ENCODE measurements at places on chromosomes 4 and X.

GRCh38 chrX:31993637-31994036, 921.8 kb upstream of the FTHL17 start:
- no peak for DNase-seq

GRCh38 chr4:153181293-153181692, 22.9 kb upstream of the TRIM2 start:
- no peak for DNase-seq

DNA sequence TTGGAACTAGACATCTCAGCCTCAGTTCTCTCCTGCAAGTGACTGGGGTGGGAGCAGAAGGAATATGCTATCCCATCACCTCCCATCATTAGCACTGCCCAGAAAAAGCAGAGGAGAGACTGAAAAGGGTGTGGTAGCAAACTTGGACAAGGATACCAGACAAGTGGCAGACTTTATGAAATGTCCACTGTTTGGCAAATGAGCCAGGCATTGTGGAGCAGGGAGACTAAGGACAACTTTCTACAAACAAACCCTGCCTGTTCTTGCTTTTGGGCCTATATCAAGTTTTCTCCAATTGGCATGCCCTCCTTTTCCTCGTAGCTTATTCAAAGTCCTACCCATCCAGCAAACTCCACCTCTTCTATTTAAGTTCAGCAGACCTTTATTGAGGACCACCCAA, 41.6 kb downstream of the ZCCHC12 start:
- no peak for DNase-seq

DNA sequence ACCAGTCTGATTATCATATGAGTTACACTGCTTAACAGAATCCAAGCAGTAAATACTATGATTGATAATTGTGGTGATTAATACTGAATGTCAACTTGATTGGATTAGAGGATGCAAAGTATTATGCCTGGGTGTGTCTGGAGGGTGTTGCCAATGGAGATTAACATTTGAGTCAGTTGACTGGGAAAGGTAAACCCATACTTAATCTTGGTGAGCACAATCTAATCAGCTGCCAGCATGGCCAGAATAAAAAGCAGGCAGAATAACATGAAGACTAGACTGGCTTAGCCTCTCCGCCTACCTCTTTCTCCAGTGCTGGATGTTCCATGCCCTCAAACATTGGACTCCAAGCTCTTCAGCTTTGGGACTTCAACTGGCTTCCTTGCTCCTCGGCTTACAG, 961.3 kb downstream of the ADGRL3 start:
- no peak for DNase-seq

DNA sequence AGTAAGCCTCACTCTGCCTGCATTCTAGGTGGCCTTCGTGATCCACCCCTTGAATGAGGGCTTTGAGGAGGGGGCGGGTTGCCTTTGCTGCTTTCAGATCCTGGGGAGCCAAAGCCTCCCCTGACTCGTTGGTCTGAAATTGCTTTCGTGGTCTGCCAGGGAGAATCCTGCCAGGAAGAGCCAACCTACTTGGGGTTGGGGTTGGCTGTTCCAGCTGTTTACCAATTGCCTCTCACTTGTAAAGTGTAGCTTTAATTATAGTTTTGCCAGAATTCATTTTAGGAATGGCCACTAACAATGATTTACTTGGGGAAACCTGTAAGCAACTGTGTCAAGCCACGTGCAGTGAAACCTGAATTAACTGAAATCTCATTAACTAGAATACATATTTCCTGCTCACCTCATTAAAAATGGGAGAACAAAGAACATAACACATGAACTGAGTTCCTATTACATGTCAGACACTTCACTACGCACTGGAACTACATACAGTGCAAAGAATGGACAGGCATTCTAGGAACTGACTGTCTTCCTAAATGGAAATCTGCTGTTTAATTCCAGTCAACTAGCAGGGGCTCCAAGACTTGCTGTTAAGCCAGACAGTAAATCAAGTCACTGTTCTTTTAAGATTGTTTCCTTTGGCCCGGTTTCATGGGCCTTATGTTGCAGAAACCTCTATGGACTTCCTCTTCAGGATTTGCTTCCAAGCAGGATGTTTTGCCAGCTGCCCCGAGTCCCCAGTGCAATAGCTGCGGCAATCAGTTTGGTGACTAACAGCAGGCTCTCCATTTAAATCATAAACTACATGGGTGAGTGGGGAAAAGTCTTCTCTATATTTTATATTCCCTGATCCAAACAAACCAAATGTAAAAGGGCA, 16.4 kb upstream of the NKRF start:
- DNase-seq = peak; percentile 24

- no peak for DNase-seq
Observed at GRCh38 chr4:119521268-119521667, 107.3 kb downstream of the PDE5A start.

- no peak for DNase-seq
Observed at GRCh38 chr4:2484993-2485392, 16.1 kb downstream of the RNF4 start.

GRCh38 chr4:55069248-55069647, 56.1 kb downstream of the KDR start:
- DNase-seq = no peak

DNA sequence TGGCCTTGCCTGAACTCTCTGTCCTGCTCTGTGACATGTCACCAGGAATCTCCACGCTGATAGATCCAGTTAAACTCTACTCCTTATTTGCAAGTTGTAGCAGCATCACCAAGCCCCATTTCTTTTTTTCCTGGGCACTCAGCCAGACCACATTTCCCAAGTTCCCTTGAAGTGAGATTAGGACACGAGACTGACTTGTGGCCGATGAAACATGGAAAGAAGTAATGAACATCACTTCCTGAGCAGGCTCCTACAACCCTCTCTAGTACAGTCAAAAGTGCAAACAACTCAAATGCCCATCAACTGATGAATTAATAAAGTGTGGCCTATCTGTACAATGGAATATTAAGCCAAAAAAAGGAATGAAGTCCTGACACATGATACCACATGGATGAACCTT, 74.6 kb downstream of the MAP3K15 start:
- DNase-seq = no peak

DNA sequence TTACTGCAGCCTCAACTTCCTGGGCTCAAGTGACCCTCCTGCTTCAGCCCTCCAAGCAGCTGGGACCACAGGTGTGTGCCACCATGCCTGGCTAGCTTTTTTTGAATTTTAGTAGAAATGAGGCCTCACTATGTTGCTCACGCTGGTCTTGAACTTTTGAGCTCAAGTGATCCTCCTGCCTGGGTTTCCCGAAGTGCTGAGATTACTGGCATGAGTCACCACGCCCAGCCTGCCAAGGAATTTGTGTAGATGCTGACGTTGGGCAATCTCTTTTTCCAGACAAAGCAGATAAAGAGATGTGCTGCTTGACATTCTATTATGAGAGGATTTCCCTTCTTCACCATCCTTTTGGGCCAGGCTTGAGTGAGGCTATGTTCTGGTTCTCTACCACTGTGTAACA, 254.5 kb upstream of the RPS6KA3 start:
- no peak for DNase-seq

- no peak for DNase-seq
Observed at GRCh38 chr4:183789657-183790056, 115.5 kb upstream of the STOX2 start.

GRCh38 chrX:150975655-150976390, 7.3 kb upstream of the HMGB3 start:
- DNase-seq = no peak

GRCh38 chr4:129350834-129351721, 255.1 kb downstream of the C4orf33 start:
- DNase-seq = peak; percentile 13

- DNase-seq = no peak
Observed at GRCh38 chr4:150098214-150098613, 20.0 kb downstream of the DCLK2 start.

GRCh38 chr4:80075995-80076675, 3.1 kb upstream of the ANTXR2 start:
- DNase-seq = no peak

DNA sequence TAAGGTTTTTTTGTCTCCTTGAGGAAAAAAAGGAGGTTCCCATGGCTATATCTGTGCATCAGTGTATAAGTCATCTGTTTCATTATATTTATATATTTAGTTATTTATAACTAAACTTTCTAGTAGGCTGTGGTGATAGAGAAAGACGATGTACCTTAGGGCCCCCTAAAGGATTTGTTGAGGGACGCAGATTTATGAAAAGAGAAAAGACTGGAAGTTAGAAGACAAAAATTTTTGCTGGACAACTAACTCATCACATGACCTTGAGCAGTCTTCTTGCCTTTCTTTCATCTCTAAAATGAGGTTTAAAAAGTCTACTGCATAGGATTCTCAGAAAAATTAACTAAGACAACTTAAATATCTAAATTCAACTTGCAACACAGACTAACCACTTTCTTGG, 6.1 kb downstream of the GASK1B start:
- DNase-seq = no peak

DNA sequence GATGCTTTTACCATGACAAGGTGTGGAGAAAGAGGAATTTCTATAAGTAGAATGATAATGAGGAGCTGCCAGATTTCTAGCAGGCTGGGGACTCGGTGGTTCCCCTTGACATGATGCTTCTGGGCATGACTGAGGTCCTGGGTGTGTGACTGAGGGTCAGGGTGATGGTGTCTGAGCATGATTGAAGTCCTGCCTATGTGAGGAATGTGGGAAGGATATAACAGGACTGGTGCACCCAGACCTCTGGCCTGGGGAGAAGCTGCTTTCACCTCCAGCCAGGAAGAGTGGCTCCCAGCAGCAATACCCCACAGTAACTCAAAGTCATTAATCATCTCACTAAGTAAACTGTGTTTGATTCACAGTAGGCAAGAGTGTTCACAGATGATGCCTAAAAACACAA, 17.4 kb downstream of the SORBS2 start:
- DNase-seq = no peak

DNA sequence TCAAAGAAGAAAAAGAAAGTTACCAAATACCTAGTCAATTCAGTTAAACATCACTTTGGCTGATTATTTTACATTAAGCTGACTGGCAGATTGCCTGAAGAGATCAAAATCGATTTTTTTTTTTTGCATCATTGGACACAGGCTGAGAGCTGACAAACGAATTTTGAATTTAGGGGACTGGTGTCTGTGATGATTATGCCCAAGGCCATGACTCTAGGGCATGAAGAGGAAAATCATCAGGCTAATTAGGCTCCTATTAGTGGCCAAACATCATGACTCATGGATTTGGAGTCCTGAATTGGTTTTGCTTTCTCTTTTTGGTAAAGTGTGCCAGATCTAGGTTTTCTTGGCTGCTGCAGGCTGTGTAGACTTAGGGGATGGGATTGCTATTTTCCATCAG, 829.3 kb upstream of the LCORL start:
- DNase-seq = no peak

- DNase-seq = no peak
Observed at GRCh38 chr4:134632056-134632455, 430.5 kb upstream of the PABPC4L start.

GRCh38 chrX:12790885-12791256, 341 bp upstream of the PRPS2 start:
- no peak for DNase-seq

DNA sequence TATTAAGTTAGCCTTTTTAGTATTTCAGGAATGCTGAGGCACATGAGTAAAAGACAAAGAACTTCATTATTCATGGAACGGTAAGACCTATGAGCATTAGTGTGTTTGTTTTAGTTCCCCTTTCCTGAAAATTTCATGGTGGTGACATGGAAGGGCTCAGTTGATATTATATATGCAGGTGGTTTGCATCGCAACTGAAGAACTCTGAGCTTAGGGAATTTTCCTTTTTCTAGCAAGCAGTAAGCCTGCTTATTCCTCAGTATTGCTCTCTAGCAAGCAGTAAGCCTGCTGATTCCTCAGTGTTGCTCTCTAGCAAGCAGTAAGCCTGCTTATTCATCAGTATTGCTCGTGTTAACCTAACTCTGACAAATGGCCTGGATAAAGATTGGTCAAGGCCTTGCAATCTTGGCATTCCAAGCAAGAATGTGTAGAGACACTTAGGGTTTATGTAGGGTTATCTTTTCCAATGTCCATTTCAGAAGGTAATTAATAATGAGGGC, 37.7 kb upstream of the MAGEB18 start:
- no peak for DNase-seq

GRCh38 chrX:132059973-132060540, 37.0 kb downstream of the STK26 start:
- DNase-seq = no peak

- no peak for DNase-seq
Observed at GRCh38 chrX:13815664-13816063, 1.2 kb downstream of the GPM6B start.

DNA sequence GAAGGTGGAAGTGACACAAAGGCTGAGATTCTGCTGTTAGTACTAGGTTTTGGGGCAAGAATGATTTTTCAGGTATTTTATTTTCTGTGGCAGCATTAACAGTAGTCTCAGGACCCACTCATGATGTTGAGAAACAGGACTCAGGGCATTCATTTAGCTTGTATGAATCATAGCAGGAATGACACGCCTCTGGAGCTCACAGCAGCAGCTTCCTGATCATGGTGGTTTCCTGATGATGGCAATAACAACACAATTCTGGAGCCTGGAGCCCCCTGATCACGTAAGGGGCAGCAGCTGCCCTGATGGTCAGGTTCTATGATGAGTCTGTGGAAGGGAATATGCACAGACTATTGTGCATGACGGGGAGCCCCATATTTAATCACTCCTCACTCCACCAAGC, 47.0 kb downstream of the TASL start:
- no peak for DNase-seq

GRCh38 chr4:147233-147632, 22.9 kb downstream of the ZNF718 start:
- no peak for DNase-seq

GRCh38 chrX:151393514-151393913, 3.5 kb upstream of the VMA21 start:
- no peak for DNase-seq

- DNase-seq = no peak
Observed at GRCh38 chrX:109872021-109872732, 130.7 kb upstream of the TMEM164 start.

DNA sequence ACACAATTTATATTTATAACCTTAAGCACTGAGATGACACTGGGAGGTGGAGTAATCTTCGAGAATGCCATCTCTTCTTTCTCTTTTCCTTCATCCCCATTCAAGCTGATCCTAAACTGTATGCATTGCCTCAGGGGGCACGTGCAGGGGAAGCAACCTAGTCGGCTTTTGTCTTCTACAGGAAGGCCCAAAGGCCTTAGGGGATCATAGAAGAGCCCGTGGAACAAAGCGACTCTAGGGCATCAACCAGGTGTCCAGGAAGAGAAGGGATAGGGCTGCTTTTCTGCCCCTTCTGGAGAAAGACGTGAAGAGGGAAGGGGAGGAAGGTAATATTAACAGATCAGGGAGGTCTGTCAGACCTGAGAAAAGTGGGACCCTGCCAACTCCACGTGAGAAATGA, 6.9 kb upstream of the TLR8 start:
- no peak for DNase-seq

- no peak for DNase-seq
Observed at GRCh38 chr4:25590171-25590570, 65.5 kb upstream of the SLC34A2 start.

- peak; percentile 40 for DNase-seq
Observed at GRCh38 chr4:147362938-147363337, 118.0 kb upstream of the EDNRA start.

- DNase-seq = no peak
Observed at GRCh38 chr4:112813790-112814189, 176.8 kb downstream of the LARP7 start.

GRCh38 chr4:41602113-41602512, 64.2 kb downstream of the LIMCH1 start:
- DNase-seq = no peak
